RWPE1 (cell line): ENCODE measurements at places on chromosomes 11 and 22.

DNA sequence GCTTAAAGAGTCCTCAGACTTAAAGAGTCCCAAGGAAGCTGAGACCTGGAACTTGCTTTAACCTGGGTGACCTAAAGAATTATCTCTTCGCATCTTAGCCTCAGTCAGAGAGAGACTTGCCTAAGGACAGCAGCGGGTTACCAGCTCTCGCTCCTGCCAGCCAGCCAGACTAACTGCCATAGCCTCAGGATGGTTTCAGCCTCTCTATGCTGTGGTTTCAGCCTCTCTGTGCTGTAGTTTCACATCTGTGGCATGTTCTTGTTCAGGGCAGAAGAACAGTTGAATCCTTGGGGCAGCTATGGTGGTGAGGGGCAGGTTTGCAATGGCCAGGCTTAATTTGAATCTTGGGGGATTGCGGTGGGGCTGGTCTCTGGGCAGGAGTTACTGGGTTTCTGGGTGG, 2.3 kb downstream of the FRMD8 start:
- no peak for DNase-seq

DNA sequence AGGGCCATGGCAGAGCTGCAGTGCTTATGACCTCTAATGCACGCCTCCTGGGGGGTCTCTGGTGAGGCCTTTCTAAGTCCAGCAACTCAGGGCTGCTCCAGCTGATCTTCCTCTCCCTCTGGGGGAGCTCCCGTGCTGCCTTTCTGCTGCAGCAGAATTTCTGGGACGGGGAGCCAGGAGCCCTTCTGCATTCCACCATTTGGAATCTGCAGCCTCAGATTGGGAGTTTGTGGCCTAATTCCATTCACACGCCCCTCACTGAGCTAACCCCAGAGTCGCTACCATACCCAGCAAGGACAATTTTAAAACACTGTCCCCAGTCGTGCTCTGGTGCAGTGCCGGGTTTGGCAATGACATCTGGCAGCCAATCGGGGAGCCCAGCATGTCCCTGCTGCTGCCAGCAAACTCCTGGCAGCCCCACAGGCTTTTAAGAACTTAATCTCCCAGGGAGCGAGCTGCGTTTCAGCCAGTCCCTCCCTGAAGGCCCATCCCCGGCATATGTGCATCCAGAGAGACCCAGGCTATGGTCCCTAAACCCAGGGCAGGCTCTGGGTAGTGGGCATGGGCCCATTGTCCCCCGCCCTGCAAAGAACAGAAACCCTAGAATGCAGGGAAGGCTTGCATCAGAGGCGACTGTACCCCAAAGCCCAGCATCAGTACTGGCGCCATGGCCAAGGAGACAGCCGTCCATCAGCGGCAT, 4.7 kb downstream of the SHANK2 start:
- DNase-seq, result no peak

- DNase-seq, result no peak
These were observed 23.9 kb upstream of the DRICH1 start for GRCh38 chr22:23655891-23656475.

GRCh38 chr22:25025491-25026400, 73.2 kb downstream of the KIAA1671 start:
- peak; percentile 42 for DNase-seq

DNA sequence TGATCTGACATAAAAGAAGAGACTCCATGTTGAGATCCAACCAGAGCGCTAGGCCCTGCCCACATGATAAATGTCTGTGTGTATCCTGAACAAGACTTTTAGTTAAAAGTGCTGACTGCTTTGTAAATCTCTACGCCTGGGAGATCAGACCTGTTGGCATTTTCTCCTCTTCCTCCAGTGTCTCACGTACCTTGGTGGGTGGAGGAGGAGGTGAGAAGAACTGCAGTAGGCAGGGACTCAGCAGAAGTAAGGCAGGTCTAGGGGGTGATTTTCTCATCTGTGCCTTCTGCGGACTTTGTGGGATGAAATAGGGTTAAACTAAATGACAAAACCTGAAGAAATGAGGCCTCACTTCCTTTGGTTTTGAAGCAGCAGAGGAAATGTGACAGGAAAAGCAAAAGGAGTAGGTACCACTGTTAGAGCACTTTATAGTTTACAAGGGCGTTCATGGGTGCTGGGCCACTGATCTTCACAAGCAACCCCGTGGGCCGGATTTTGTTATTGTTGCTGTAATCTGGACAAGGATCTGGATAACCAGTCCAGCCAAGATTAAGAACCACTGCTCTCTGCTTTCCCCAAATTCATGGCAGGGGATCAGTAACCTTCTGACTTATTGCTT, 36.7 kb upstream of the PLET1 start:
- no peak for DNase-seq

DNA sequence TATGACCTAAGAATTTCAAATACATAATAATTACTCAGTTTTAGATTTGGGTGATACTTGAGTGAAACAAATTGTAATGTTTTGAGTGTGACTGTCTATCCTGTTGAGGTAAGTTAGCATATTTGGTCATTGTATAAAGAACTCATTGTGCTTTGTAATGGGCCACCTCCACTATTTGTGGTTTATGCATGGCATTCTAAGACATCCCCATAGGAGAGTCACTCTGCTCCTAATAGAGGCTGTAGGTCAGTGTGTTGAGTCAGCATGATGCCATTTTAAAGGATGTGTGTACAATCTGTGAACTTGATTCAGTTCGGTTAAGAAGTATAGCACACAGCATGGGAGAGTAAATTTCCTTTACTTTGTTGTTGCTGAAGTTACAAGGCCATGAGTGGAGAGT, 1112.4 kb downstream of the JRKL start:
- DNase-seq, result no peak

DNA sequence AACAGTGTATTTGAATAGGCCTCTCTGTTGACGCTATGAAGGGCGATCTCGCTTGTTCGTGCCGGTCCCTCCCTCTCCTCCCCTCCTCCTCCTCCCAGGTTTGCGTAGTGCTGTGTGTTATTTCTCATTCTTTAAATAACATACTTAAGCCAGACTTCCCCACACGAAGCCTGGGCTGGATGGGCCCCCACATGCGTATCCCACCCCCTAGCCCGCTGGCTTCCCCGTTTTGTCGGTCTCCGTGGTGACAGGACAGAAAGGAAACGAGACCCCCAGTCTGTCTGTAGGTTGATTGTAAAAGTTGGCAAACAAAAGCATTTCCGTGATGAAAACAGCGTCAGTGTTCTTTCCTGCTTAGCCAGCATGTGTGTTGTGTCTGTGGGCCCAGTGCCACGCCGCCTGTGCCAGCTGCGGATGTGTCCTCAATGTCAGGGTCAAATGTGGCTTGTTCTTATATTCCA, 27.3 kb downstream of the FAM118A start:
- no peak for DNase-seq

- DNase-seq, result no peak
These were observed 631 bp upstream of the SNX19 start for GRCh38 chr11:130916910-130917309.

DNA sequence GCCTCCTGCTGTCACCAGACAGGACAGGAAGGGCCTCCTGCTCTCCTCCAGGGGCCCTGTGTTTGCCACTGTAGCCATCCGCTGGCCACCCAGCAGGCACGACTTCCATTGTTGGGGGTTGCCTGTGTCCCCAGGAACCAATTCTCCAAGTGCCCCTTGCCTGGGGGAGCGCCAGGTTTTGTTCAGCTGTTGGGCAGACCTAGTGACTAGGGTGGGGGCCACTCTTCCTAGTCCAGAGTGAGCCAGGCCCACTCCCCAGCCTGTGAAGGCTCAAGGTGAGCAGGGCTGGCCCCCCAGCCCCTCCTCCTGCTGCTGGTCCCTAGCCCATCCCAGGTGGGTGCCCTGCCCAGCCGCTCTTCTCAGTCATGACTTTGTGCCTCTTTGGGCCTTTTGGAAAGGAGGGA, 30.9 kb downstream of the OSBPL5 start:
- no peak for DNase-seq

GRCh38 chr11:60777572-60777971, 7.6 kb upstream of the MS4A10 start:
- DNase-seq, result peak; percentile 22

GRCh38 chr22:25966448-25966913, 202.8 kb upstream of the SEZ6L start:
- DNase-seq, result no peak

DNA sequence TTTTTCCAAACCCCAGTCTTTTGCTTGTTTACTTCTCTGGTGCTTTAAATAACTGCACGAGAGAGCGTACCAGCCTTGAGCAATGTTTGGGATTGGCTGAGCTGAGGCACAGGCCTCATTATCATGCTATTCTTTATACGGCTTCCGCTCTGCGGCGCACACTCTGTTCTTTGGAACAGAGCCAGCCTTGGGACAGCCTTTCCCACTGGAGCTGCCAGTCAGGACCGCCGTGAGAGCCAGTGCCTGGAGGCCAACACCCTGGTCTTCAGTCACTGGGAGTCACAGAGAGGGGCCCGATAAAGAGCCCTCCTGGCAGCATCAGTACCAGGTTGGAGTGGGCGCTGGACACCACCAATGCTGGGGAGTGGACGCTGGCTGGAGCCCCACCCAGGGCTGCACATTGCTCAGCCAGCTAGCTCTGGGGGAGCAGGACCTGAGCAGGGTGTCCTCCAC, 125.6 kb downstream of the BCR start:
- no peak for DNase-seq

DNA sequence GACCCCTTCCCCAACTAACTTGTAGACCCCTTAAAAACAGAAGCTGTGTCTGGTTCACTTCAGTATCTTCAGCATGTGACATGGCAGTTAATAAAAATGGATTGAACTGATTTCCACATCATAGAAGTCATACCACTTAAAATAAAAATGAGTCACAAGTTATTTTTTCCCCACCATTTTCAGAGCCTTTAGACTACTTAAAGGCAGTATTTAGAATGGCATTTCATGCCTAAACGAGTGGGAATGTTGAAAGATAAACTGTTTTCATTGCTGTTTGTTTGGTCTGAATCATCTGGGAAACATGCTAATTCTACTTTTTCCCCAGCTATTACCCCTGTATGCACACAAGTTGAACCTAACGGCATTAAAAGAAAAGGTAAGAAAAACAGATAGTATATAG, 324.0 kb downstream of the RAB38 start:
- peak; percentile 5 for DNase-seq

GRCh38 chr22:36797911-36798673, 18.7 kb downstream of the PVALB start:
- DNase-seq, result no peak

DNA sequence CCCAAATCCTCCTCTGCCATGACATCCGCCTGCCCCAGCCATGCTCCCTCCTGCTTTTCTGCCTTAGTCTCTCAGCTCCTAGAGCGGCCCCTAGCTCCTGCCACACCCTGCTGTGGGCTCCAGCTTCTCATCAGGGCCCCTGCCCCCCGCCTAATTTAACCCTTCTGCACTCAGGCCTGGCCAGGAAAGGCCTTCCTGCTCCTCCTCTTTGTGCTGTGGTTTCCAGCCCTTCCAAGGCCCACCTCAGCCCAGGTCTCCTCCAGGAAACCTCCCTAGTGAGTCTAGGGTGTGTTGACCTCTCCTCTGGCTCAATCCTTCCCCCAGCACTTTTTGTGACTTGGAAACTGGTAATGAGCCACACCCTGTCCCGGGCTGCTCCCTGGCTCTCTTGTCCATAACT, 11.3 kb downstream of the PTPN5 start:
- DNase-seq, result no peak

DNA sequence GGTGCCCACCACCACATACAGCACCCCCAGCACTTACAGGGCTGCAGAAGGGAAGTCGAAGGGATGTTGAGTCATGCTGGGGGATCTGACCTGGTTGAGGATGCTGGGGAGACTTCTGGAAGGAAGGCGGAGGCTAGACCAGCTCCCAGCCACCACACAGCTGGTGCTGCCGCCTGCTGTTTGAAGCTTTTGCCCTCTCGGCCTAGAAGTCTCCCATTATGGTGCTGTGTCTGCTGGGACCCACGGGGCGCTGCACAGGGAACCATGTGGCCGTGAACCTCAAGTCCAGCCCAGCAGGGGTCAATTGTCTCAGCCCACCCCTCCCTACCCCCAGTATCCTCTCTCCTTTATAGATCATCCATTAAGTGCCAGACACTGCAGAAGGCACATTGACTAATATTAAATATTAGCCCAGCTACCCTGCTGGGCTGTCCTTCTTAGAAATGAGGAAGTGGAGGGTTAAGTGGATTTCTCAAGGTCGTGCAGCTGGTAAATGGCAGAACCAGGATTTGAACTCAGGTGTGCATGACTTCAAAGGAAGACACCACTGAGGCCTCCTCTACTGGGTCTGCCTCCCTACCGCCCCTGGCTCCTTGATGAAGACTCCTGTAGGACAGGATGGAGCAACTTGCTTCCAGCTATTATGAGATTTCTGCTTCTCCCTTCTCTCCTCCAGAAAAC, 49.7 kb downstream of the CYTH4 start:
- DNase-seq, result no peak

- DNase-seq, result no peak
These were observed 1.8 kb downstream of the FUT4 start for GRCh38 chr11:94545264-94546161.

GRCh38 chr22:47257566-47257965, 495.1 kb downstream of the TBC1D22A start:
- no peak for DNase-seq

DNA sequence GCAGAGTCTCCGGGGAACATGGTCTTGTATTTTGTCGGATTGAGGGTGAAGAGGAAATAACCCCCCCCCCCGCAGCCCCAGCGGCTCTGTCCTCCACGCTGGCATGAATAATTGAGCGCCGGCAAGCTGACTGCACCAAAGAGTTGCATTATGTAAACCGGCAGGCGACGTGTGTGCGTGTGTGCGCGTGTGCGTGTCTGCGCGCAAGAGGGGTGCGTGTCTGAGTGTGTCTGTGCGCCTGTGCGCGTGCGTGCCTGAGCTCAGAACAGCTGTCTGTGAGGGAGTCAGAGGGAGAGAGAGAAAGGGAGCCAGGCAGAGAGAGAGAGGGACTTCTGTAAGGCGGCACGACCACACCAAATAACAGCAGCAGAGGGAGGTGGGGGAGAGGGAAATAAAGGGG, 94.4 kb downstream of the SCN3B start:
- no peak for DNase-seq

- DNase-seq, result no peak
These were observed 2.5 kb upstream of the BIRC3 start for GRCh38 chr11:102314784-102315183.

GRCh38 chr11:116691771-116692177, 81.0 kb downstream of the BUD13 start:
- DNase-seq, result peak; percentile 69

DNA sequence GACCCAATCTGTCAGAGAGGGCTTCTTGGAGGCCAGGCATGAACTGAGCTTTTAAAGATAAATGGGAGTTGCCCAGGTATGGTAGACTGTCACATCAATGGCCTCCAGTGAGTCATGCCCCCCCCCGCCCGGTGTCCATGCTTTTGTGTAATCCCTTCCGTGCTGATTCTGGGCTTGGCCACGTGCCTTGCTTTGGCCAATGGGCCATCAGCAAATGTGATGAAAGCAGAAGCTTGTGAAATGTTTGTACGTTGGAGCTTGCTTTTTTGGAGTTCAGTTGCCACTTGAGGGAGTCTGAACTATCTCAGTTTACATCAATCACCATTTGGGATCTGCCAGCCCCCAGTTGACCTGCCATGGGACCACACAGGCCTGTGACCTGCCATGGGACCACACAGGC, 4.3 kb upstream of the THY1 start:
- peak; percentile 83 for DNase-seq
